ENCODE measurements at places on chromosomes 4 and X. TPM values are rescaled to one million over a fixed set of nuclear protein-coding genes. Genes with fewer than 3 reads are reported as not detected.

BTK gene
- 22.6 TPM for total RNA-seq

CYBB gene
- 65.7 TPM for total RNA-seq

CFAP99 gene
- total RNA-seq, result not detected

MTNR1A gene
- total RNA-seq, result not detected

PARM1 gene
- total RNA-seq, result 2.2 TPM

PCDH19 gene
- total RNA-seq, result 0.17 TPM

SASH3 gene
- total RNA-seq, result 4.5 TPM

RHOH gene
- 1.8 TPM for total RNA-seq

RAB40A gene
- total RNA-seq, result 0.09 TPM

NPY1R gene
- 2.4 TPM for total RNA-seq

BGN gene
- 11.7 TPM for total RNA-seq

S100P gene
- total RNA-seq, result 3.1 TPM
